HT1080 (cell line): ENCODE measurements at places on chromosomes 7 and 10.
A peak's percentile ranks its signal among the peaks of the same experiment; 100 is the strongest.

DNA sequence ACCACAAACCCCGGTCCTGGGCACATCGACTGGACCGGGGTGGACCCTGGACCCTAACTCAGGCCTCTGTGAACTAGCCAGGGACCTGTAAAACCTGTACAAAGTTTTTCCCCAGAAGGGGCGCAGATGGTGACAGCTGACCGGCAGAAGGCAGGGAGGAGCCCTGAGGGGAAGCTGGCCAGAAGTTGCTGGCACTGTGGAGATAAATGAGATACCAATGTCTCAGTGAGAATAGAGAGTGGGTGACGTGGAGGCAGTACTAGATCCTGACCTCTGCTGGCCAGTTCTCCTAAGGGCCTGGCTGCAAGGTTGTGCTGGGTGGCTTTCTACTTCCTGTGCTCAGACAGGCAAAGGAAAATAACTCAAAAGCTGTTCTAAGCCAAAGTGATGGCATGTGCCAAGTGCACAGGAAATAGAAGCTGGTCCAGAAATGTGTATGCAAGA, 10.6 kb upstream of the TSPAN14 start:
- DNase-seq: peak; percentile 70

GRCh38 chr7:99844328-99844727, 16.5 kb downstream of the CYP3A43 start:
- no peak for DNase-seq

- DNase-seq: no peak
Measured at GRCh38 chr7:139875821-139876241, 46.8 kb downstream of the TBXAS1 start.

DNA sequence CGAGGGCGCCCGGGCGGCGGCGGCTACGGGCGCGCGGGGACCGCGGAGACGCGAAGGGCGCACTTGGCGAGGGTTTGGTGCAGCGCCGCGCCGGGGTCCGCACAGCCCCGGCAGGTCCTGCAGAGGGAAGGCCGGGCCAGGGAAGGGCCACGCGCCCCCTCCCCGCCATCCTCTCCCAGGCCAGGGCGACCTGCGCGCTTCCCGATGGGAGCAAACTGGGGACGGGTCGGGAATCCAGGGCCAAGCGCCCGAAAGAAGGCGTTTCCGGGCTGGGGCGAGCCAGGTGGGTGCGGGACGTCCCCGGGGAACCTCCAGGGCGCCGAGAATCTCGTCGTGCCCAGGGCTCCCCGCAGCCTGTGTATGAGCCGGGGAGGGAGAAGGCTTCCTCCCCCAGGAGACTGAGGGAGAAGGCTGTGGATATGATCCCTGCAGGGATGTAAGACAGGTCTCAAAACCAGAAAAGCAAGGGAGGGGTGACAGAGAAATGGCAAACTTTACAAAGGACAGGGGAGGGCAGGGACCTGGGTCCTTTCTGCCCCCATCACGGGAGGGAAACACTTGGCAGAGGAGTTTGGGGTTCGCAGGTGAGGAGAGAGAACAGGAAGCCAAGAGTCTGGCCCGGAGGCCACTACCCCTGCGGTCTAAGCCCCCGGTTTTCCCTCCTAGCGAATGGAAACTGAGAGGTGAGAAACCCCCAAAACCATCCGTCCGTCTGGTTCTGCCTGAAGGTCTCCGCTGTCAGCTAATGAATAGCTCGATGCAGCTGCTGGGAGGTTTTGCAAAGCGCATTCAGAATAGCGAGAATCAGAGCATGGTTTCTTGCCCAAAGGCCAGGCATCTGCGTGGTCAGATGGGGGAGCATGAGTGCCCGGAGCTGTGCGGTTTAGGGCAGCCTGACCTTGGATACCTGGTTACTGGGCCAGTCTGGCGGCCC, 674 bp downstream of the AMZ1 start:
- DNase-seq: no peak

DNA sequence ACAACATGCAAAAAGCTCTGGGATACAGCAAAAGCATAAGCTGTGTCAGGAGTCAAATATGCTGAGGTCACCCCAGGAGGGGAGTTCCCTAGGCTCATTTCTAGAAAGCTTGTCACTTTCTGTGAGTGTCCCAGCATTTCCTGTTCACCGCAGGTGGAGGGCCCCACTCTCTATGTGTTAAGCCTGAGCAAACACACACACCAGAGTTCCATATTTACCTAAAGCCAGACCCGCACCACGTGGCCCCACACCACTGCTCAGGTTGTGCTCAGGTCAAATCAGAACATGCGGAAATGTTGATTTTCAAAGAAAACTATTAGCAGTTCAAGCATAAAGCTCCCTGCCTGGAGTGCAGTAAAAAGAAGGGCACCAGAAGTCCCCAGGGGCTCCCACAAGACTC, 259.6 kb upstream of the PPP2R2D start:
- DNase-seq: no peak

- no peak for DNase-seq
Measured at GRCh38 chr10:60281331-60281730, 108.3 kb downstream of the ANK3 start.

DNA sequence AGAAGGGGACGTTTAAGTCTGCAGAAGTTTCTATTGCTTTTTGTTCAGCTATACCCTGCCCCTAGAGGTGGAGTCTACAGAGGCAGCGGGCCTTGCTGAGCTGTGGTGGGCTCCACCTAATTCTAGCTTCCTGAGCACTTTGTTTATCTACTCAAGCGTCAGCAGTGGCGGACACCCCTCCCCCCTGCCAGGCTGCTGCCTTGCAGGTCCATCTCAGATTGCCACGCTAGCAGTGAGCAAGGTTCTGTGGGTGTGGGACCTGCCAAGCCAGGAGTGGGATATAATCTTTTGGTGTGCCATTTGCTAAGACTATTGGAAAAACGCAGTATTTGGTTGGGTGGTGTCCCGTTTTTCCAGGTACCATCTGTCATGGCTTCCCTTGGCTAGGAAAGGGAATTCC, 147.3 kb upstream of the PRPS1L1 start:
- no peak for DNase-seq

DNA sequence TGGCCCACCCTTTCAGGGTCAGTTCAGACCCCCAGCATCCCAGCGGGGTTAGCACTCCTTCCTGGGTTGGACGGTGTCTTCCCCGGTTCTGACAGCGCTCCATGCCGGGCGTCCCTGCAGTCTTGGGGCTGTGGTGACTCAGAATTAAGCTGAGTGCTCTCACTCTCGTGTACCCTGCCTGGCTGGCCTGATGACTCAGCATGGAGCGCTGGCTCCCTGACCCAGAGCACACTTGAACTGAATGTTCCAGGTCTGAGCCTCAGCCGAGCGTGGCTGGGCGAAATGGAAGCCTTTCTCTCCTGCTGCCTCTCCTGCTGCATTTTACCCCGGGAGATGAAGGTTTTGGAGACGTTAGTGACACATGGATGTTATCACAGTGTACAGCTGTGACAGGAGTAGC, 7.1 kb downstream of the BAG3 start:
- peak; percentile 92 for DNase-seq

DNA sequence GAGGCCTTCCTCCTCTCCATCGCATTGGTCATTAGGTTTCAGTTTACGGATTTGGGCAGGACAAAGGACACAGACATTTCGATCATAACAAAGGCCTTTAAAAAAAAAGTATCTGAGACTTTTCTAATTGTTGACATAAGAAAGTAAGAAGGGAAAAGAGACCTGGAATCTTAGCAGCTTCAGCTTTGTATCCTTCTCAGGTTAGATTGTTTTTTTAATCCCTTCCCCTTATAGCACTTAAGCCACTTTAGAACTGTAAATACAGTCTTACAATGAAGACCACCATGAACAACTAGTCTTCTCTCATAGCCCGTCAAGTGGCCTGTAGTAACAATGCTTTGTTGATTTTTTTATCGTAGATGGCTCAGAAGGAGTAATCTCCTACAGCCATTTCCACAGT, 45.2 kb downstream of the LMTK2 start:
- no peak for DNase-seq

DNA sequence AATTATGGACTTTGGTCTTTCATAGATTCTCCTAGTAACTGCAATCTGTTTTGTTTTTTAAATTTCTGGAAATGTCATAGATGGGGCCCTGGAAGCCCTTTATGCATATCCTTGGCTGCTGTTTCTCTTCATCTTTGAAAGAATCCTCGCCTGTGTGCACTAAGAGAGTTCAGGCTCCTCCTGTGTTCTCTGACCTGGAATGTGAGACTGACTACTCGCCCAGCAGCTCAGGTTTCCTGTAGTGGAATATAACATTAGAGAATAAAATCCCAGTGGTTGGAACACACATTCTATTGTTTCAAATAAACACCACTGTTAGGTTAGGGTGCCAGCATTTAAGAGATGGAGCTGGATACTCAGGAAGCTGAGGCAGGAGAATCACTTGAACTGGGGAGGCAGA, 56.3 kb downstream of the WDFY4 start:
- DNase-seq: no peak

GRCh38 chr7:44073664-44074348, 8.4 kb upstream of the PGAM2 start:
- peak; percentile 75 for DNase-seq

- no peak for DNase-seq
Measured at GRCh38 chr7:44618753-44619152, 12.3 kb downstream of the OGDH start.

- peak; percentile 76 for DNase-seq
Measured at GRCh38 chr10:1968257-1969033, 231.1 kb upstream of the ADARB2 start.

DNA sequence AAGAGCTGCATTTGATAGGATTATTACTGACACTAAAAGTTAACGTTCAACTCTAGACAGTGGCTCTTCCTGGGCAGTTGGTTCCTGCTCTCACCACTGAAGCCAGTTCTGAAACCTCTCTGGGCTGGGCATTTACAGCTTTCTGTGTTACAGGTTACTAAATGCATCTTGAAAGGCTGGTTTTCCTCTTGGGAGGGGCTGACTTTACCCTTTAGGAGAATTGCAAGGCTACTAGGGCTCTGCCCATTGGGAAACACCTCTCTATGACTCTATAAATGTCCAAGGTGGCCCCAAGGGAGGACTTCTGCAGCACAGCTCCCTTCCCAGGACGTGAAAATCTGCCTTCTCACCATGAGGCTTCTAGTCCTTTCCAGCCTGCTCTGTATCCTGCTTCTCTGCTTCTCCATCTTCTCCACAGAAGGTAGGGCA, at the start of gene GPR15LG:
Gene GPR15LG (plus strand): TSS at position 301 of the 429 bp plus-strand sequence. CDS start 51 bp downstream, at position 352.
- DNase-seq: no peak

GRCh38 chr10:47400251-47400650, 16.2 kb upstream of the ZNF488 start:
- DNase-seq: no peak

GRCh38 chr10:71368643-71369042, 28.1 kb upstream of the CDH23 start:
- DNase-seq: no peak
